Hippocampal formation (tissue), 2 donors: ENCODE measurements at places on chromosomes 1 and 21.

GRCh38 chr1:9473032-9473807 is 66.0 kb upstream of the SLC25A33 start:
- DNase-seq, result no peak

- peak; percentile 88 for DNase-seq
These were observed 207.8 kb downstream of the SLC45A1 start for GRCh38 chr1:8525558-8526275.

DNA sequence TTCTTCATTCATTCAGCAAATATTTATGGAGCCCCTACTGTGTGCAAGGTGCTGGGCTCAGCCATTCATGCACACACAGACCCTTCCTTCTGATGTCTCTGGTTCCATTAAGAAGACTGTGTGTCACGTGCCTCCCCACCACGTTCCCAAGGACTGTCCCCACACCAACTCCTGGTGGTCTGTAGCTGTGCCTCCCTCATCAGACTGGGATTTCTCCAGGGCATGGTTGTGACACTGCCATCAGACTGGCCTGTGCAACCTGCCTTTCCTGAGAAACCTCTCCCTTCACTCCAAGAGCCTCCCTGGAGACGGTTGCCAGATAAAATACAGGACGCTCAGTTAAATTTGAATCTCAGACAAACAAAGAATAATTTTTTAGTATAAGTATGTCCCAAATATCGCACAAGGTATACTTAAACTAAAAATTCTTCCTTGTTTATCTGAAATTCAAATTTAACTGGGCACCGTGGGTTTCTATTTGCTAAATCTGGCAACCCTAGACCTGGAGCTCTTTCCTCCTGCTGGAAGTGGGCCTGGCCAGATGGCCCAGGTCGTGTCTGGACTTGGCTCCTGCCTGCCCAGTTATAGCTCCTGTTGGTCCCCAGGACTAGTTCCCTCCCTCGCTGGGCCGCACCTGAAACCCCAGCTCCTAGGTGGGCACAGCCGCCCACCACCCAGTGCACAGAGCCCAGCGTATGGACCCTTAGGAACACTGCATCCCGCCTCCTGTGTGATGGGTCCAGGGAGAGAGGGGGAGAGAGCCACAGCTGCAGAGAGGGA is 76.9 kb downstream of the RAP1GAP start:
- no peak for DNase-seq

GRCh38 chr1:207407655-207408260 is 46.4 kb upstream of the CR2 start:
- no peak for DNase-seq

DNA sequence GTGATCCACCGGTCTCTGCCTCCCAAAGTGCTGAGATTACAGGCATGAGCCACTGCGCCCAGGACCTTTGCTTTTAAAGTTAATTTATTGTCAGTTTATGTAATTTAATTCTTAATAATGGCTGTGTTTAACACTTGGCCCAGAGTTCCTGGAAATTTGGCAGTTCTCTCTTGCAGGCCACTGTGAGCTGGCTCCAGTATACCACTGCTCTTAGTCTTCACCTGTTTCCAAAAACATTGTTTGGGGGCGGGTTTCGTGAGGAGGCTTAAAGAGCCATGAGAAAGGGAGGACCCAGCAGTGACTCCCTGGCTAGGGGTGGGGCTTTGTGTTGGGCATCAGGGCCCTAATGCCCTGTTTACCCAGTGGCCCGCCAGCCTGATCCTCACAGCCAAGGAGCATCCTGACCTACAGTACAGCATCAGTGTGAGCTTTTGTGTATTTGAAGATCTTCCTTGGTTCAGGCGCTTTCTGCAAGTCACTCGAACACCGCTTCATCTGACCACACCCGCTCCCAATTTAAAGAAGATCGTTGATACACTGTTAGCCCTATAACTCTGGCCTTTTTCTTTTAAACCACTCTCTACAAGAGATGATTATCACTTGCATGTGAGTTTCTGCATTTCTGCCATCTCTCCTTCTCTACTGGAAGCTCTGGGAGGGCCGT is 12.0 kb upstream of the BGLAP start:
- no peak for DNase-seq
